Stimulated activated naive CD8-positive, alpha-beta T cell treated with anti-CD3 and anti-CD28 coated beads, Interleukin-15, amount 100 ng/mL, for 72 hours (primary cell): ENCODE measurements at places on chromosomes 16 and 17.

- DNase-seq: no peak
Measured at GRCh38 chr17:16906680-16907079, 65.2 kb downstream of the TNFRSF13B start.

GRCh38 chr17:70120425-70120824 is 45.4 kb downstream of the KCNJ16 start:
- DNase-seq: no peak

- DNase-seq: no peak
Measured at GRCh38 chr16:80100846-80101451, 439.8 kb upstream of the DYNLRB2 start.

DNA sequence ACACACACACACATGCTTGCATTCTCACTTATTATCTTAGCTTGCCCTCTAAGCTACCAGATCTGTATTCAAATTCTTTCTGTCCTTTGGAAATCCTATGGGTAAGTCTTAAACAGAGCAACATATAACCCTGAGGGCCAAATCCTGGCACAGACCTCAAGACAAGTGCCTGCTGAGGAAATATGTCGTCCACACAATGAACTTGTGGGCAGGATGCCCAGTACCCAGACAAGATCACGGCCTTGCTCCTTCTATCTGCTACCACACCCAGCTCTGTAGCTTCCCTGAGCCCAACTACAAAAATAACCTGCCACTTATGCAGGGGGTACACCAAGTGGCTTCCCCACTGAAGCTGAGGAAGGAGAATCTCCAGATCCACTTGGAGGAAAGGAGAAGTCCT is 37.3 kb upstream of the FA2H start:
- DNase-seq: no peak

DNA sequence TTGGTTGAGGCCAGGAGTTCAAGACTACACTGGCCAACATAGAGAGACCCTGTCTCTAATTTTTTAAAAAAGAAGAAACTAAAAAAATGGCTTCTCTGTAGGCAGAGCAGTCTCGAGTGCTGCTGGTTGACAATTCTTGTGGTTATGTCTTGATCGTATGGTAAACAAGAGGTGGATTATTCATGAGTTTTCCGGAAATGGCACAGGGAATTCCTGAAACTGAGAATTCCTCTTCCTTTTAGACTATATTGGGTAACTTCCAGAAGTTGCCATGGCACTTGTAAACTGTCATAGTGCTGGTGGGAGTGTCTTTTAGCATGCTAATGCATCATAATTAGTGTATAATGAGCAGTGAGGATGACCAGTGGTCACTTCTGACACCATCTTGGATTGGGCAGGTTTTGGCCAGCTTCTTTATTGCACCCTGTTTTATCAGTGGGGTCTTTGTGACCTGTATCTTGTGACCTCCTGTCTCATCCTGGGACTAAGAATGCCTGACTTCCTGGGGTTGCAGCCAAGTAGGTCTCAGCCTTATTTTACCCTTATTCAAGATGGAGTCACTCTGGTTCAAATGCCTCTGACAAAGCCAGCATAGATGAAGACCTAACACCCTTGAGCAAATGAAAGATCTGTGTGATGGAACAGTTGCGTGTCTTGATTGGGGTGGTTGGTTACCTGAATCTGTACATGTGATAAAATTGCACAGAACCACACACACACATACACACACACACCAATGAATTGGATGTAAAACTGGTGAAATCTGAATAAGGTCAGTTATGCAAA is 30.2 kb downstream of the BMERB1 start:
- no peak for DNase-seq

DNA sequence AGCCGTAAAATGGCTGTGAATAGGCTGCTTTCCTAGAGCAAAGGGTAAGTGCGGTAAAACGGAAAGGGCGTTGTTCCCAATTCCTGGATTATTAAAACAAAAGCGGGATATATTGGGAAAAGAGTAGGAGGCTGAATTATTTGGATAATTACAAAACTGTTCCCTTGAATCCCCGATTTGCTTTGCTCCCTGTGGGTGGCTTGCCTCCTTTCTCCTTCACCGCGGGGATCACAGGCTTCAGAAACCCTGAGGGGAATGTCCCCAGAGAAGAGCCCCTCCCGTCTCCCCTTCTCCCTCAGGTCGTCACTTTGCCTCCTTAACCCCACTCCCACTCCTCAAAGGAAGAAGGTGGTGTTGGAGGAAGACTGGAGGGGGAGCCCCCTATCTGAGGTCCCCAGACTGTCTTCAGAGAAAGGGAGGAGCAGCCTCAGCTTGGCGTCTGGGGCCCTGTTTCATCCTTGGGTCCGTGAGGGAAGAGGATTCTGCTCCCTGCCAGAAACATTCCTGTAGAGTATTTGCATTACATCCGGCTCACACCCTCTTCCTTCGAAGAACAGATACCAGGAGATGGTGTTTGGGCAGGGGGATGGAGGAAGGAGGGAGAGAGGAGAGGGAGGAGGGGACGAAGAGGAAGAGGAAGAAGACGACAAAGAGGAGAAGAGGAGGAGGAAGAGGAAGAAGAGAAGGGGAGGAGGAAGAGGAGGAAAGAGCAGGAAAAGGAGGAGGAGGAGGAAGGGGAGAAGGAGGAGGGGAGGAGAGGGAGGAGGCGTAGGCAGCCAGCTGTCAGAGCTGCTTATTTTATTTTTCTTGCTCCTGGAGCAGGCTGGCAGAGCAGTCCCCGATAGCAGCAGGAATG is 31.8 kb downstream of the MRM1 start:
- no peak for DNase-seq
